Diencephalon (tissue), 1 donor: ENCODE measurements at places on chromosomes 5 and 9. TPM values are rescaled to one million over a fixed set of nuclear protein-coding genes. Genes with fewer than 3 reads are reported as not detected.

ADCY2 gene
- total RNA-seq = 32.3 TPM

ZNF483 gene
- total RNA-seq = 65.7 TPM

PCDHAC2 gene
- total RNA-seq = 47.1 TPM

RAB3C gene
- total RNA-seq = 230 TPM

CDH12 gene
- 32.1 TPM for total RNA-seq

PCDHB15 gene
- 22.6 TPM for total RNA-seq

CCL28 gene
- total RNA-seq = 0.46 TPM

GOLM1 gene
- 124 TPM for total RNA-seq

TIMD4 gene
- 0.23 TPM for total RNA-seq

C5orf34 gene
- 4.4 TPM for total RNA-seq

FOXD4L5 gene
- total RNA-seq = 0.46 TPM

DNAI1 gene
- total RNA-seq = 4.4 TPM

F12 gene
- 7.4 TPM for total RNA-seq

CBY3 gene
- total RNA-seq = 0.46 TPM

PCDHGA8 gene
- 6.9 TPM for total RNA-seq

PCDHB11 gene
- 14.8 TPM for total RNA-seq

BSPRY gene
- 0.69 TPM for total RNA-seq

ARHGEF37 gene
- 3.0 TPM for total RNA-seq
